ENCODE measurements at places on chromosomes 7 and 10. TPM values are rescaled to one million over a fixed set of nuclear protein-coding genes. Genes with fewer than 3 reads are reported as not detected.
A peak's percentile ranks its signal among the peaks of the same experiment; 100 is the strongest.

Gene AS3MT
- 5.0 TPM for total RNA-seq

GRCh38 chr7:26580711-26581110, 283.7 kb downstream of the SKAP2 start:
- no peaks in the 10 kb centered on the region for H3K4me1 ChIP-seq
- no peaks in the 10 kb centered on the region for H3K36me3 ChIP-seq
- DNase-seq: no peak
- H3K27ac ChIP-seq: no peak overlapping the region
- H3K27me3 ChIP-seq: no peaks in the 10 kb centered on the region

GRCh38 chr10:29736366-29737073, 101.7 kb upstream of the SVIL start:
- peak overlapping the region; percentile 77 for H3K4me3 ChIP-seq
- H3K36me3 ChIP-seq: peaks cover 5% of the 10 kb centered on the region
- peak overlapping the region; percentile 94 for H3K27ac ChIP-seq
- peak; percentile 88 for DNase-seq

DNA sequence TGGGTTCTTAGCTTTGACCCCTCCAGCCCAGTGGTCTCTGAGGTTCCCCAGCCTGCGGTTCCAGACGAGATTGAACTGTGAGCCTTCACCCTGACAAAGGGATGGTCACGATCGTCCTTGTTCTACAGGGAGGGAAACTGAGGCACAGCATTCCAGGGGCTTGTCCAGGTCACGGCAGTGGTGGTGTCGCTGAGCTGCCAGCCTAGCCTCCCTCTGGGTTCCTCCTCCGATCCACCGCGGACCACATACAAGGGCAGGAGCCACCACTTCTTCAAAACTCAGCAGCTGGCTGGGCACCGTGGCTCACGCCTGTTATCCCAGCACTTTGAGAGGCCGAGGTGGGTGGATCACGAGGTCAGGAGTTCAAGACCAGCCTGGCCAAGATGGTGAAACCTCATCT, 35.8 kb downstream of the ELFN1 start:
- DNase-seq: no peak
- no peaks in the 10 kb centered on the region for H3K36me3 ChIP-seq
- H3K4me3 ChIP-seq: no peak overlapping the region
- H3K27ac ChIP-seq: no peak overlapping the region

DNA sequence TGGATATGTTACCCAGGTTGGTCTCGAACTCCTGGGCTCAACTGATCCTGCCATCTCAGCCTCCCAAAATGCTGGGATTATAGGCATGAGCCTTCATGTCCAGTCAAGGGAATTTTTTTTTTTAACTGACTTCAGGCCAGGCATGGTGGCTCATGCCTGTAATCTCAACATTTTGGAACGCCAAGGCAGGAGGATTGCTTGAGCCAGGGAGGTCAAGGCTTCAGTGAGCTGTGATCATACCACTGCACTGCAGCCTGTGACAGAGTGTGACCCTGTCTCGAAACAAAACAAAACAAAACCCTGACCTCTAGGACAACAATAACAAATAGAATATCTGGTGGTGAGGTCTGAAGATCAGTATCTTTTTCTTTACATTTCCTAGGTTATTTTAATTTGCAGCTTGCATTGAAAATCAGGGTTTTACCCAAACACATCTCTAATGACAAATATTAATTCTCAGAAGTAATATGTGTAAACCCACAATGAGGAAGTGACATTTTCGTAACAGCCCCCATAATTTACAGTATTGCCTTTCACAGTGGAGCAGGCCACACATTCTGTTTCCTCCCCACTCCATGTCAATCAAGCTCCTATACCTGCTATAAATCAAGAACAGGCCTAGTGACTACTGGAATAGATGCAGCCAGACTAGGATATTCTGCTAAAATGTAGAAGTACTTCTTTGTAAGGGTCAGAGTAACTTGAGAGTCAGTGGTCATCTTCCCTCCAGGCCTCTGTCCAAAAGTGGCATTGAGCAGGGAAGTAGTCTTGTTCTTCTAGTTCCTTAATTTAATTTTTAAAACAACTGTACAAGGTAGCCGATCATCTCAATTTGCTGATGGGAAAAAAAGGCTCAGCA, 43.3 kb upstream of the ECHDC3 start:
- no peaks in the 10 kb centered on the region for H3K36me3 ChIP-seq
- H3K27ac ChIP-seq: no peak overlapping the region
- H3K27me3 ChIP-seq: no peaks in the 10 kb centered on the region
- H3K4me1 ChIP-seq: no peaks in the 10 kb centered on the region
- DNase-seq: no peak

Data from sigmoid colon (tissue), 7 donors.